Mesothelial cell of epicardium (in vitro differentiated cells): ENCODE measurements at places on chromosomes 4 and X. TPM values are rescaled to one million over a fixed set of nuclear protein-coding genes. Genes with fewer than 3 reads are reported as not detected.

RNF175 gene
- 2.3 to 4.3 TPM (median 2.5 TPM) in 3 replicates for total RNA-seq

MCF2 gene
- total RNA-seq = 0.11 to 0.16 TPM in 2 of 3 replicates, not detected in the other

TRO gene
- 174 to 180 TPM (median 177 TPM) in 3 replicates for total RNA-seq

SAGE1 gene
- total RNA-seq = not detected in 3 replicates

MAGEA4 gene
- total RNA-seq = not detected in 3 replicates

APLN gene
- total RNA-seq = 0.29 to 0.54 TPM (median 0.33 TPM) in 3 replicates

TSC22D3 gene
- total RNA-seq = 32.1 to 37.0 TPM (median 34.4 TPM) in 3 replicates

LRCH2 gene
- 29.1 to 29.5 TPM (median 29.4 TPM) in 3 replicates for total RNA-seq

DACH2 gene
- total RNA-seq = 13.7 to 16.3 TPM (median 15.8 TPM) in 3 replicates

XPNPEP2 gene
- 3.5 to 4.2 TPM (median 4.0 TPM) in 3 replicates for total RNA-seq

TMPRSS11A gene
- 1.6 to 1.8 TPM (median 1.8 TPM) in 3 replicates for total RNA-seq

MAGEC3 gene
- total RNA-seq = 0.16 to 0.38 TPM (median 0.18 TPM) in 3 replicates

DDX53 gene
- total RNA-seq = not detected in 3 replicates
